ENCODE measurements at places on chromosomes 4 and X. TPM values are rescaled to one million over a fixed set of nuclear protein-coding genes. Genes with fewer than 3 reads are reported as not detected.

- DNase-seq, result no peak
Measured at GRCh38 chr4:128512767-128513322, 225.2 kb upstream of the PGRMC2 start.

GRCh38 chrX:27565992-27566391 lies 24.2 kb upstream of the DCAF8L2 start:
- DNase-seq, result no peak

DNA sequence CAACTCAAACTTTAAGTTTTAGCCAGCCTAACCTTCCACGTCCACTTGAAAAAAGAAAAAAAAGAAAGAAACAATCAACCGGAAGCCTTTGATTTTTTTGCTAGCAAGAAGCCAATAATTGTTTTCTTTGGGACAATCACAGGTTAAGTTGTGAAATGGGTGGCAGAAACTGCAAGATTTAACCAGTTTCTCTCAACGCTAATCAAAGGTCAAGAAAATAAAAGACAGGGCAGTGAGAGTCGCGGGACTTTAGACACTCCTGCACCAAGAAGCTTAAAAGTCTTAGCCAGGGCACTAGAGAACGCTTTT lies 1.0 kb downstream of the ACSL1 start:
- no peak for DNase-seq

- DNase-seq, result no peak
Measured at GRCh38 chr4:6668391-6668790, 25.3 kb upstream of the S100P start.

DNA sequence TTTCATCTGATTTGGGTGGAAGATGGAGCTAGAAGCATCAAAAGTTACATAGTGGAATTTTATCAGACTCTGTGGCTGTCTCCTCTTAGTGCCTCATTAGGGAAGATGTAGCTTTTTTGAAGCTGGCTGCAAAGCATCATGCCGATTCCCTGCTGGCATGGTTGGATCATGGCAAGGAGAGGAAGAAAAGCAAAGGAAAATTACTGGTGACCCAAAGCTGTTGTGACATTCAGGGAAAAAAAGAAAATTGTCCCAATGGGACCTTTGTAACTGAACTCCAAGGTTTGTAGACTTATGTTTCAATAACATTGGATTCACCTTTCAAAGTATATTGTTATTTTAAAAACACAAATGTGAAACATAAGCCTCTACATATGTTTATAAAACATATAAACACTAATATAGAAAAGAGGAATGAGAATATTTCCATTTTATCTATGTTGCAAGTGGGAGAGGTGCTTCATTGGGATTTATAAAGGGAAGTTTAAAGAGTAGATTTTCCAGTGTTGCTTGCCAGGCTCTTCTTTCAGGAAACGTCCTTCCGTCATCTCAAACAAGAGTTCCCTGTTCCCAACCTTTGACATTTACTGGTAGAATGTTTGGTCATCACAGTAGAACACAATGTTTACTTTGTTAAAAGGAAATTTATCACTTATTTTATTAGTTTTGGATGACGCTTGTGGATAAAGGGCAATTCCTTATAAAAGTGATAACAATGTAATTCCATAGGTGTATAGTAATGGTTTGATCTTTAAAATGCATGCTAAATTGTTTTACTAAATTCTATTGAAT lies 190.1 kb upstream of the GPRIN3 start:
- no peak for DNase-seq

PDZD4 gene
- total RNA-seq, result 2.8 TPM

GNRHR gene
- total RNA-seq, result not detected

DNA sequence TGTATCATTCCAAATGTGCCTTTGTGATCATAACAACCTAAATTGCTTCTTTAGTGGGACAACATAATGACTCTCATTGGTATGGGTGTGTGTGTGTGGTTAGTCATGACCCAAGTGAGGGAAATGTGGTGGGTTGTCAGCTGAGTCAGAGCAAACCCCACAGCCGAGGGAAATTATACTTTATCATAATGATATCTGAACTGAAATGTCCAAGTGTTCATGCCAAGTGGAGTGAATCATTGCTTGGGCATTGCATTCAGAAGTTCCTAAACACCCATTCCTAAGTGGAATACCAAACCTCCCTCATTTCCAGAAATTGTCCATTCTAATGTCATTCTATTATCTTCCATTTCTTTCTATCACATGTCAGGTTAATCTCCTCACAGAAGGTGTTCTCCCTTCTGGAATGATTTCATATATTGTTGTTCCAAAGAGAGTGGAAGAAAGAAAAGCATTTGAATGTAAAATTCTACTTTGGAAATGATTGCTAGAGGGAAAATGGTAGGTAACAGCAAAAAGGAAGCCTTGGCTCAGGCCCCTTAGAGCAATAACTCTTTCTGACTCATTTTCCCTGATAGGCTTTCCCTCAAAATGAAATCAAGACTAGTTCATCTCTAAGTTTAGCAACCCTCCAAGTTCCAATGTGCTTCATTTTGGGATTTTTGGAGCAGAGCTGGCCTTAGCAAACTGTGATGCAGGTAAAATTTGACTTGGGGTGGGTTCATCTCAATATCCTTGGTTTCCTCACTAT lies 230.7 kb upstream of the KCNIP4 start:
- DNase-seq, result no peak

DNA sequence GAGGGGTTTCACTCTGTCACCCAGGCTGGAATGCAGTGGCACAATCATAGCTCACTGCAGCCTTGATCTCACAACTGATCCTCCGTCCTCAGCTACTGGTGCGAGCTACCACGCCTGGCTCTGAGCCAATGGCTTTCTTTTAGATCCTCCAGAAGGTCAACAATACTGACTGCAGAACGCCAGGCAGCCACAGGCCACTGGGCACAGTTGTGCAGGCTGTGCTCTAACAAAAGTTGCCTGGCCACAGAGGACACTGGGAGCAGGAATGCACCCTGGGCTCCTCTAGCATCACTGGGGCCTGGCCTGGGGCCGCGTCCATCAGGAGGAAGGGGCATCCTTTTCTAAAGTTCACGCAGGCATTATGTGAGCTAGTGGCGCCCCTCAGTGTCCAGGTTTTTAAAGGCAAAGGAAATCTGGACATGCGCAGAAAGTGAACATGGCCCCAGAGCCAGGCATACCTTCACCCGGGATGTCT lies 14.9 kb upstream of the PORCN start:
- DNase-seq, result no peak

GRCh38 chr4:110164856-110165255 lies 33.6 kb downstream of the ELOVL6 start:
- no peak for DNase-seq

DNA sequence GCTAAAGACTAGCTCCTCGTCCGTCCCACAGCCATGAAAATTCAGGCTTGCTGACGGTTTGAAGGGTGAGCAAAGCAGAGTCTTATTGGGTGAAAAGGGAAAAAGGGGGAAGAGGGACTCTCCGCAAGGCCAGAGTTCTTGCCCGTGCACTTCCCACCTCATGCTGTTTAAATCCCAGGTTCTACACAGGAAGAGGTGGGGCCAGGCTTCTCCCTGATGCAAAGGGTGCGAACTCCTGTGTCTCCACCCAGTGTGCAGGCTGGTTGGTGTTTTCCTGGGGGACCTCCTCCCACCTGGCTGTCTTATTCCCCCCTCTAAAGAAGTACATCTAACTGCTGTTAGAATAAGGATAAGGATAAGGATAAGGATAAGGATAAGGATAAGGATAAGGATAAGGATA lies 18.0 kb upstream of the LANCL3 start:
- no peak for DNase-seq

DNA sequence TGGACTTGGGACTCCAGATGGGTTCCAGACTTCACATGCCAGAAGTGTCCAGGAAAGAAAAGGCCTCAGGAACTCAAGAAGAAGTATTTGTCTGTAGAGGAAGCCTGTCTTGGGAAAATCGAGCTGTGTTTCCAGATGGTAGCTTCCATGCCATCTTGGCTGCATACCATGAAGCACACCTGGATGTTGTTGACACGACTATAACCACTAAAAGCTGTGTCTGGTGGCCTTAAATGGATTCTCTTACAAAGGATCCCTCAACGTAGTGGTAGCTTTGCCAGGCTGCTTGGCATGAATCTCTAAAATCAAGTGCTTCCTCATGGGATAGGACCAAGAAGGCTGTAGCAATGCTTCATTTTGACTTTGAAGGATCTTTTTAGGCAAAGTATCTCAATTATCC lies 313.4 kb upstream of the BOD1L1 start:
- no peak for DNase-seq

- DNase-seq, result no peak
Measured at GRCh38 chrX:64192673-64193072, 12.8 kb downstream of the AMER1 start.
